ENCODE measurements at places on chromosomes 6 and 20.
A peak's percentile ranks its signal among the peaks of the same experiment; 100 is the strongest.

DNA sequence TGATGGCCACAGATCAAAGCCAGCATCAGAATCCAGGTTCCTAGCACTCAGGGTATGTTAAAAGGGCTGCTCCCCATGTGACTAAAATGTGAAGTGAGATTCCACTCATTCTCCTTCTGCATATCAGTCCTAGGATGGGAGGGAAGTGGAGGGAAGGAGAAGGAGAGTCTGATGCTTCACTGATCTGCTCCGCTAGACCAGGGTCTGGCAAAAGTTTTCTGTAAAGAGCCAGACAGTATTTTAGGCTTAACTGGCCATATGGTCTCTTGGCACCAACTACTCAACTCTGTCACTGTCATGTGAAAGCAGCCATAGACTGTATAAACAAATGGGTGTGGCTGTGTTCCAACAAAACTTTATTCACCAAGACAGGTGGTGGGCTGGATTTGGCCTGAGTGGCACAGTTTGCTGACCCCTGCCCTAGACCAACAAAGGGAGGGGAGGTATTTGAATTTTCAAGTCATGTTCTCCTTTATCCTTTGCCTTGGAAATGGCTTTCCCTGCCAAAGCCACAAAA is 22.6 kb downstream of the GHRH start:
- DNase-seq, result peak; percentile 77

DNA sequence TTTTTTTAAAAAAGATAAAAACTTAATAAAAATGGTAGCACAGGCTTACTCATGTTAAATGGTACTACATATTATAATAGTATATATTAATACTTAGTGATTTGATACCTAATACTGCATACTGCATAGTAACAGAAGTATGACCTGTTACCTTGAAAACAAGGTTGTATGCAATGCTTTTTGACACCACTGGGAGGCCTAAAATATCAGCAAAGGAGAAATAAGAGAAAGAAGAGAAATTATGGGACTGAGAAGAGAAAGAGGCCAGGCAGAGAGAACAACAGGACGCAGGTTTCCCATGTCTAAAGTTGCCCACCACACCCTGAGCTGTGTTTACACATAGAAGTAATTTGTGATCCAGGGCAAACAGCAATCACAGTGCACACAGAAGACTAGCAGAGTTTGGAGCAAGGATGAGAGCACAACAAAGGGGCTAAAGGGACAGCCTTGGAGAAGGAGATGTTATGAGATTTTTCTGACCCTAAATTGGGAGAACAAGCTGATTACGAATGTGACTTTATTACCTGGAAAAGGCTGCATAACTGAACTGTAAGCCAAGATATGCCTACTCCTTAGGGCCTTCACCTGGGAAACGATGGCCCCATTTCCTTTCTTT is 73.2 kb downstream of the ROS1 start:
- DNase-seq, result no peak

GRCh38 chr6:17032988-17033634 is 68.7 kb upstream of the STMND1 start:
- peak; percentile 91 for DNase-seq

DNA sequence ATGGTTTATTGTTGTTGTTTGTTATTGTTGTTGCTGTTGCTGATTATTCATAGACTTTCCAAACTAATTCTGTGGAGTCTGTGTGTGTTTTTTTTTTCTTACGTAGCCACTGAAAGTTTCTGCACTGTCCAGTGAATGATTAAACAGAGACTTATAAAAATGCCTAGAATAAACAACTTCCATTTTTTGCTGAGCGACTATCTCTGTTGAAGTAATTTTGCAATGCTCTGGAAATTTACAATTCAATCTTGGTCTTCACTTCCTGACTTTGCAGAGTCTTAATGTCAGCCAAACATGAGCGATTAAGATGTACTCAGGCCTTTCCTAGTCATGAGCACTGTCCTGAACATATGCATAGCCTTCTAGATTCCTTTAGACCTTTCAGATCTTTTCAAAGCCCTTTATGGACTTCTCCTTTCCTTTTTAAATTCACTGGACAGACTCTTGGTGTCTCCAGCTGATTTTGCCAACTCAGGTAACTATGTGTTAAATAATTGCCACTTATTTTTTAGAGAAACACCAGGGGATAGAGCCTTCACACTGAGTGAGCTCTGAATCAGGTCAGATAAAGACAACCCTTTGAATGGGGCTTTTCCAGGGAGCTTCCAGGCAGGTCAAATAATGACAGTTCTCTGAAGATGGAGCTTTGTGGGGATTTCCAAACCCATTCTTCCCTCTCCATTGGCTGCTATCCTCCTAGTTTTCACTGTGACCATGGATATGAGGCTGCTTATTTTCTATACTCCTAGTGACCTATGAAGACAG is 622.8 kb upstream of the EPHA7 start:
- DNase-seq, result no peak

DNA sequence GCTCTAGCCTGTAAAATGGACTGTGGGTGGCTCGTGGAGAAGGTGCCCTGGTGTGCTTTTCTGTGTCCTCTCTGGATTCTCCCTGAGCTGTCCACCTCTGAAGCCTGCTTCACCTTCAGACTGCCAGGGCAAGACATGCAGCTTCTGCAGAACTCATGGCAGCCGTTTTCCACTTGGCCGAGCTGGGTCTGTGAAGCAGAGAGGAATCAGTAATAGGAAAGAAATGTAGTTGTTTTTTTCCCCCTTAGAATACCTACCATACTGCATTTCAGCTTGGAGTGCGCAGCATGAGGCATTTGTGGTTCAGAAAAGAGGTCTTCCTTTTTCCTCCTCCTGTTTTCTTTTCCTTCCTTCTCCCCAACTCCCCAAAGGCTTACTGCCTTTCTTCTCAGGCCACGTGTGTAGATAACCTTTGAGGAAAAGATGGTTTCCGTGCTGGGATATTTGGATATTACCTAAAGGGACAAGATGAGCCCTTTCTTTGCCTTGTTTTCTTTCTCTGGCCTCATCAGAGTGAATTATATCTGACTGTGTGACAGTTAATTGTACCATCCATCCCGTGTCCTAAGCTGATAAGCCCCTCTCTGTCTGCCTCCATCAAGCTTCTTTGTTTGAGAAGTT is 39.4 kb downstream of the RREB1 start:
- no peak for DNase-seq

DNA sequence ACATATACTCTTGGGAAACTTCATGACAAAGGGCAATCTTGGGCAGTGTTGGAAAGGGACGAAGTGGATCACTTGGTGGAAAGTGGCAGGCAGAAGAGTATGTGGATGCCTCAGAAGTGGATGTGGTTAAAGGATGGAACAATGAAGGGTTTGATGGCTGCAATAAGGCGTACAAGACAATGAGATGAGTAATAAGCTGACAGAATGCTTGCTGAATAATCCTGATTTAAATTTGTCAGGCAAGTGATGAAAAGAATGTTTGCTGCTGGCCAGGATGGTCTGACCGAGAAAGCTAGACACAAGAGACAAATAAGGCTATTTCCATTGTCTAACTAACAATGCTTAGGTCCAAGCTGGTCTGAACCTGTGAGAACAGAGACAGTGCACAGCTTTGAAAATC is 61.6 kb upstream of the CEP85L start:
- DNase-seq, result no peak

DNA sequence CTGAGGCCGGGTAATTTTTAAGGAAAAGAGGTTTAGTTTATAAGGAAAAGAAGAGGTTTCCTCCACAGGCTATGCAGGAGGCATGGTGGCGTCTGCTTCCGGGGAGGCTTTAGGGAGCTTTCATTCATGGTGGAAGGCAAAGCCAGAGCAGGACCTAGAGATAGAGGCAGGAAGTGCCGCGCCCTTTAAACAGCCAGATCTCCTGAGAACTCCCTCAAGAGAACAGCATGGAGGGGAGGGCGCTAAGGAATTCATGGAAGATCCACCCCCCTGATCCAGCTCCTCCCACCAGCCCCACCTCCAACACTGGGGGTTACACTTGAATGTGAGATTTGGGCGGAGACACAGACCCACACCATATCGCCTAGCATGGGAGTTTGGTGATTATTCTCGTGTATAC is 13.9 kb upstream of the DACT2 start:
- DNase-seq, result no peak

GRCh38 chr20:43579861-43580793 is 10.6 kb upstream of the IFT52 start:
- DNase-seq, result no peak

DNA sequence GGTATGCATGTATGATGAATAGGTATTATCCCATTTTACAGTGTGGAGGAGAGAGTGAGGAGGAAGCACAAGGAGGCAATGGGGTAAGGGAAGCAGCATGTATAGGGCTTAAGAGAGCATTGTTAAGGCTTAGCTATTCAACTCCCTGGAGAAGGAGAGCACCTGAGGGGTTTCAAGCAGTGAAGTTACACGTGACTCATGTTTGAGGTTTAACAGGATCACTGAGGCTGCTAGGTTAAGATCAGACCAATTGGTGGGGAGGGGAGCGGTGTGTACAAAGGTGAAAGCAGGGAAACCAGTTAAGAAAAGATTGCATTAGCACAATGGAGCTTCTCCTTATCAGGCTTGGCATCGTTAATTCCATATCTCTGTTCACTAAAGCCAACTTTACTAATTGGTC is 64.4 kb upstream of the NHSL1 start:
- no peak for DNase-seq

GRCh38 chr6:128632131-128632530 is 111.7 kb upstream of the PTPRK start:
- no peak for DNase-seq

DNA sequence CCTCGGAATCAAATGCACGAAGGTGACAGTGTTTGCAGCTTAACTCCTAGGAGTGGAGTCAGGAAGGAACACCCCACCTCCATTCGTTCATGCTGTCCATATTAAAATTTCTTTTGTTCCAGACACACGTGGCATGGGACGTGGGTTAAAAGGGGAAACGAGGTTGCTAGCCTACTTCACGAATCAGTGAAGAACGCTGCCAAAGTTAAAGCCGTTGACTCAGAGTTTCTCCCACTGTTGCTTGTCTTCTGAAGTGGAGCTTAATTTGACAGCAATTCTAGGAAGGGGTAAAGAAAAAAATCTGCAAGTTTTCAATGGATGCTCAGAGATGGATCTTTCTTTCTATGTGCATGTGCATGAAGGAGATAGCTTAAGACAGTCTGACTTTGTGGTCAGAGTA is 499.1 kb downstream of the CD83 start:
- no peak for DNase-seq

GRCh38 chr20:46400253-46400652 is 6.2 kb downstream of the ELMO2 start:
- peak; percentile 30 for DNase-seq

- DNase-seq, result no peak
Measured at GRCh38 chr6:149683256-149683859, 34.5 kb downstream of the LATS1 start.

DNA sequence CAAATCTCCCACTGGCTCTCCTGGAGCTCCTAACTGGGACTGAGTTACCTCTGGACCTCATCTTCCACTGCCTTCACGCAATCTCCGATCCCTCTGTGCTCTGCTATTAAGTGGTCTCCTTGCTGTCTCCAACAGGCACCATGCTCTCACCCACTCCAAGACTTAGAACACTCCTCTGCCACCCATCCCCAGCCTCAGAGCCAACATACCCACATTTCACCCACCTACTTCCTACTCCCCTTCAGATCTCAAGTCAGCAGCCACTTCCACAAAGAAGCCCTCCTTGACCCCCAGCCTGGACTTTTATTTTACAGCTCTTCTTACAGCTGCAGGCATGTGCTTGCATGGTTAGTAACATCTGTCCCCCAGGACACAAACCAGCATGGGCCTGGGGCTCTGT is 29.6 kb upstream of the NOL4L start:
- DNase-seq, result no peak

- DNase-seq, result no peak
Measured at GRCh38 chr20:58818586-58819285, 32.0 kb downstream of the GNAS-AS1 start.

DNA sequence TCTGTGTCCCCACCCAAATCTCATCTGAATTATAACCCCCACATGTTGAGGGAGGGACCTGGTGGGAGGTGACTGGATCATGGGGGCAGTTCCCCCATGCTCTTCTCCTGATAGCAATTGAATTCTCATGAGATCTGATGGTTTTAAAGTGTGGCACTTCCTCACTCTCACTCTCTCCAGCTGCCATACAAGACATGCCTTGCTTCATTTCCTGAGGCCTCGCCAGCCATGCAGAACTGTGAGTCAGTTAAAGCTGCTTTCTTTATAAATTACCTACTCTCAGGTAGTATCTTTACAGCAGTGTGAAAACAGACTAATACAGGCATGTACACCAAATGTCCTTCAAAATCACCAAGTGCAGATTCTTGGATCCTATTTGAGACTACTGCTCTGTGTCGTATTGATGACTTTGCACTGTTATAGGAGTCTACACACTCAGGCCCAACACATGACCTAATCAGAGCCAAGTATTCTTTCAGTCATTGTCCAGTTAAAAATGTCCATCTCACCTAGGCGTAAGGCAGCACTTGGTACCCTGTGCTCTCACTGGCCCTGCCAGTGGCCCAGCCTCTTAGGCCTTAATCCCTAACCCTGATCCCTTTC is 52.8 kb upstream of the UST start:
- DNase-seq, result no peak

GRCh38 chr6:37155394-37156312 is 14.3 kb upstream of the PIM1 start:
- no peak for DNase-seq

GRCh38 chr20:58155148-58155925 is 73.1 kb downstream of the ANKRD60 start:
- no peak for DNase-seq

- DNase-seq, result peak; percentile 34
Measured at GRCh38 chr6:69953491-69953890, 87.1 kb downstream of the COL19A1 start.

DNA sequence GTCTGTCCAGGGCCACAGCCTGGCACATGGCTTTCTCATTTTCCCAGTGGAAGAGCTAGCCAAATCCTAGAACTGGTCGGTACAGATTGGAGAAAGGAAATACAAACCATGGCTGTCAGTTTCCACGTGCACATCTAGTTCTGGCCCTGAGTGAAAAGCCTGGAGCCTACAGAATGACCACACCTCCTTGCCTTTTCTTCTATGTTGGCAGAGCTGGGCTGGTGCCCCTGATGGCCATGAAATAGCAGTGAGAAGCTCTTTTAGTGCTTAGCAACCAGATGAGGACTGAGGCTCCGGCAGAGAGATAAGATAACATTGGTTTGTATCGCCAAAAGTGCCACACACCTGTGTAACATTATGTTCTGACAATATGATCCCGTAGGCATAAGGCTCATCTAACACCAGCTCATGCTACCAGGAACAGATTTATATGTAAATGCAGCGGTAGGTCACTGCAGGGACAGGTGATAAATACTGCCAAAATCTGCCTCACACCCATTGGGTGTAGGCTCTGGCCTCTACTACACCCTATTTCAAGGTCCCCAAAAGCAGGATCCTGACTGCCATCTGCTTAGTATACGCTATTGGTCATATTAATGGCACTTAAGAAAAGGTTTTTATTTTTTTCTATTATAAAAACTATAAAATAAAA is 39.9 kb upstream of the TBC1D7 start:
- no peak for DNase-seq

GRCh38 chr6:42197555-42198362 is 3.0 kb upstream of the GUCA1B start:
- DNase-seq, result no peak

- peak; percentile 82 for DNase-seq
Measured at GRCh38 chr6:158868890-158869825, 50.0 kb upstream of the EZR start.
